ENCODE measurements at places on chromosomes 6 and 20.

DNA sequence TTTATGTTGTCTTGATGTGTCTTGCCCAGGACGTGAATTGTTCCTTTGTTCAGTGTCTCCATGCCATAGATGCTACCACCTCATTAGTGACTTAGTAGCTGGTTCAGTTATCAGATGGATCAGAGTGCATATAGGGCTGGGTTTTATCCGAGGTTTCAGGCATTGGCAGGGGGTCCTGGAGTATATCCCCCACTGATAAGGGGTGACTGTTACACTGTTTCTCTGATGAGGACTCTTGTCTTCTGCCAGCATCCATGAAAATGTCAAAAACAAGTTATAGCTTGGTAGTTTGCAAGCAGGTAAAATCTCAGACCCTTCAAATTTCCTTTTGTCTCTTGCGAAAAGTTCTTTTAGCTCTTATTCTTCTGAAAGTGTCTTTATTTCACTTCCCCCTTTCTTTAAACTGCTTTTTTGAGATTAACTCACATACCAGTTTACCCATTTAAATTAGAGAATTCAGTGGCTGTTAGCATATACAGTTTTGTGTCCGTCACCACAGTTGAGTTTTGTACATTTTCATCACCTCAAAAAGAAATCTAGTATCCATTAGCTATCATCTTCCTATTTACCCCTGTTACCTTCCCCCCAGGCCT, 109.2 kb downstream of the CDYL start:
- no peak for DNase-seq

- DNase-seq = no peak
Observed at GRCh38 chr6:84432619-84433018, 205.2 kb upstream of the CEP162 start.

- DNase-seq = no peak
Observed at GRCh38 chr20:2892376-2892775, 19.1 kb downstream of the PTPRA start.

DNA sequence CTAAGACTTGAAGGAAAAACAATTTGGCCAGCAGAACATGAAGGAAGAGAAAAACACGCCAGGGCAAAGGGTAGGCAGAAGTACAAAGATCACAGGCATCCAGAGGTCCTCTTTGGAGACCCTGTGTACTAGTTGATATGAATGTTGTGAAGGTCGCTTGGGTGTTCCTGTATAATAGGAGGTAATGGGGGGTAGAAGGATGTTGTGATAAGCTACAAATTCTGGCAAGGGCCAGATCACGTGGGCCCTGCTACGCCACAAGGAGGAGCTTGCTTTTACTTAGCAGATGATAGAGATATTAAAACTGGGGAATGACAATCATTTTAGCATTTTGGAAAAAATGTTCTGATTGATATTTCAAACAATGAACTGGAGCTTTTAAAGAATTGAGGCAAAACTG, 878 bp upstream of the HLA-DMA start:
- DNase-seq = no peak

DNA sequence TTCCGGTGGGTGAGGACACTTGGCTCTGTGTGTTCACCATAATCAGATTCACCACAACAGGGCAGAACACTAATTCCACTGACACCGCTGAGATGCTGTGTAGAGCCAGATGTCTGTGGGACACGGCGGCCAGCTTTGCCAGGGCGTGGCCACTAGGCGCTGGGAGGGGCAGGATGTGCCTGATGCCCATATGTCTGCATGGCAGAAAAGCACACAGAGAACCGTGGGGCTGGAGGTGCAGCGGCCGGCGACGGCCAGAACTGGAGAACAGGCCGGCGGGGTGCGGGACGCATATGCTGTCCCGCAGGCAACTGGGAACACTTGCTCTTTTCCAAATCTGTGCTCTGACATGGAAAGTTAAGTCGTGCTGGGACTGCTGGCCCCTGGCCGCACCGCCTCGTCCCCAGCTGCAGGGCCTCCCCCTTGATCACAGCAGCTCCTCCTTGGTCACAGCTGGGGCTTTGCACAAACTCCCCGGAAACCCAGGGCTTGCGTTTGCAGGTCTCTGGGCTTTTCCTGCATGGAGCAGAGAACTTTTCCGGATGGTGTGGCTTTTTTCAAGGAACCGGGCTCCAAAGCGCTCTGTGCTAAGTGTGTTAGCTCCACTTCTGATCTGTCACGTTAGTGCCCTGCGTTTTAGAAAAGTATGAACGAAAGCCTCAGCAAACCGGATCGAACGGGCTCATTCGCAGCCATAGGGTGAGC, 31.1 kb downstream of the NTSR1 start:
- DNase-seq = peak; percentile 37

DNA sequence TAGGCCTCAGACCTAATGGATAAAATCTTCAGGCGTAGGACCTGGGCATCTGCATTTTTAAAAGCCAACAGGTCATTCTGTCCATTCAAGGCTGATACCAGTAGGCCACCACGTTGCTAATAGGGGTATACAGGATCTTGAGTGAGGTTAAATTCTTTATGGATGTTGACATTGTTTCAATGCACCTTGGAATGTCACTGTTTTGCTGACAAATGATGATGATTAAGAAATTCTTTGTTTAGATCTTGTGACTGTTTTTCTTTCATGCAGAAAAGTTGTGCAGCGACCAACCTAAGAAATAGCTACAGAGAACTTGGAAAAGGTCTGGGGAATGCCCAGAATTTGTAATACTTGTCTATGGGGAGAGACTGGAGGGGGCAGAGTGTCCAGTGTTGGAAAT, 101.1 kb upstream of the CLDN20 start:
- no peak for DNase-seq

DNA sequence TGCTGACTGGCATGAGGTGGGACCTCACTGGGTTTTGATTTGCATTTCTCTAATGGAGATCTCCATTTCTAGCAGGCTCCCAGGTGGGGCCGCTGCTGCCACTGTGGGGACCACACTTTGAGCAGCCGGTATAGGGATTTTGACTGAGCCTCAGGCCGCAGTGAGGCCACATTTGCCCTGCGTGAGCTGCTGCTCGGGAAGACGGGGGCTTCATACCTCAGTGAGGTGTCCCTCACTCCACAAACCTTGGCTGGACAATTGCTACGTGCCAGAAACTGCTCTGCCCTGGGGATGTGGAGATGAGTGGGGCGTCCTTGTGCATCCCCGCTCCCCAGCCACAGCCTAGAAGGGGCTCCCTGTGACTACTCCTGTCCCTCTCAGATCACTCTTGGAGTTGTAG, 134.3 kb downstream of the ANKRD60 start:
- DNase-seq = no peak

DNA sequence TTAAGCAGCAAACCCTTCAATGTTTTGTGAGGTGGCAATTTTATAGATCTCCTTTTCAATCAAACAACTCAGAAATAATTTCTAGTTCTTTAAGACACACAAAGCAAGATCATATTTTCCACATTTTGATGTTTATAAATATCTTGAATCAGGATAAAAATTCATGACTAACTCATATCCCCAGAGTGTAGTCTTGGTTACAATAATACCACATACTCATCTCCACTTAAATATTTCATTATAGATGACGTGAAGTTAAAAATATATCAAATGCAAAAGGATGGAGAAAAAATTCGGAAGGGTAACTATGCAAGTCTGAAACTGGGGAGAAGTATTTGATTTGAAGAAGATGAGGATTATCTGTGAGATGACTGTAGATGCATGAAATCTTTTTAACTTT, 59.8 kb upstream of the HIVEP1 start:
- DNase-seq = no peak

DNA sequence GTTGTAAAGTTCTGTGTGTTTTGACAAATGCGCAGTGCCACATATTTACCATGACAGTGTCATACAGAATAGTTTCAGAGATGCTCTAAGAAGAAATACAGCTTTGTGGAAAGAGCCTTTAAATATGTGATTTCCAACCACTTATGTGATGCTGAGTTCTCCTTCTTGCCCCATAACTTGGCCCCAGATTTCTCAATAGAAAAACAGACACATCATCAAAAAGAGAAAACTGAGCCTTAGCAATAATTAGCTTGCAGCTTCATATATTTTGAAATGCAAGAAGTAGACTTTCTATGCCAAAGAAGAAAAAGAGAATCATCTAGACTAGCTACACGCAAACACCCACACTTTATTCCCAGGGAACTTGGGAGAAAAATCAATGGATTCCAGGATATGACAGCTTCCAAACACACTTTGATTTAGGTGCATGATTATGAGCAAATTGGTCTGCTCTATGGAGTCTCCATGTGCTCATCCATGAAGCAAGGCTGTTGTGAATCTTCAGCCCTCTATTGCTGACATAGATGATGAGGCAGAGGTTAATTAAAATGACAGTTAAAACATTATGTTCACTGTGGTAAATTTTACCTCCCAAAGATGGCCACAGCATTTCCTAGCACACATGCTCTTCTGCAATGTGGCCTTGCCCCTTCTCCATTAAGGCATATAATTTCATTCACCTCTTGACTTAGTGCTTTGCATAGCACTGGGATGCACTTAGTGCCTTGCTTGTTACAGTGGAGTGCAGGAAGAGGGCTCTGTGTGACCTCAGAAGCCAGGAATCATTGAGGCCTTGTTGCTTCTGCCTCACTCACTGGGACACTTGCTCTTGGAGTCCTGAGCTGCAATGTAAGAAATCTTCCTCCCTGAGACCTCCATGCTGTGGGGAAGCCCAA, 174.6 kb downstream of the SYNDIG1 start:
- DNase-seq = no peak

- DNase-seq = no peak
Observed at GRCh38 chr6:89729818-89730217, 89.8 kb downstream of the MDN1 start.

- no peak for DNase-seq
Observed at GRCh38 chr6:143745166-143746133, 67.7 kb downstream of the PHACTR2 start.

Measured in stimulated activated CD4-positive, alpha-beta T cell treated with anti-CD3 and anti-CD28 coated beads, Interleukin-4, amount 100 ng/mL, for 1 hour (primary cell).